Activated effector memory CD4-positive, alpha-beta T cell treated with anti-CD3 and anti-CD28 coated beads, Interleukin-2, amount 50 U/mL, for 16 hours (primary cell): ENCODE measurements at places on chromosomes 7 and 10.

DNA sequence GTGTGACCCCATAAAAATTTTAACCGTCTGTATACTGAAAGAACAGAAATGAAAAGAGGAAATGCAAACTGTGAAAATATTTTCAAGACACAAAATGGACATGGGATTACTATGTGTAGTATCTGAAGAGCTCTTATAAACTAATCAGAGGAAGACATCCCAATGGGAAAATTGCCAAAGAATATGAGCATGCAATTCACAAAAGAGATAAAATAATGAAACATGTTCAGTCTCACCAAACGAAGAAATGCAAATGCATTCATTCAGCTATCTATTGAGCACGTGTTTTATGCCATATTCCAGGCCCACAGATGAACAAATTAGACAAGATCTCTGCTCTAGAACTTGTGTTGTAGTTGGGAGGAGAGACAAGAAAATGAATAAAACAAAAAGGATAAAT, 63.2 kb downstream of the NHLRC2 start:
- DNase-seq: no peak

GRCh38 chr10:49138361-49138891, 4.6 kb upstream of the FAM170B start:
- no peak for DNase-seq

DNA sequence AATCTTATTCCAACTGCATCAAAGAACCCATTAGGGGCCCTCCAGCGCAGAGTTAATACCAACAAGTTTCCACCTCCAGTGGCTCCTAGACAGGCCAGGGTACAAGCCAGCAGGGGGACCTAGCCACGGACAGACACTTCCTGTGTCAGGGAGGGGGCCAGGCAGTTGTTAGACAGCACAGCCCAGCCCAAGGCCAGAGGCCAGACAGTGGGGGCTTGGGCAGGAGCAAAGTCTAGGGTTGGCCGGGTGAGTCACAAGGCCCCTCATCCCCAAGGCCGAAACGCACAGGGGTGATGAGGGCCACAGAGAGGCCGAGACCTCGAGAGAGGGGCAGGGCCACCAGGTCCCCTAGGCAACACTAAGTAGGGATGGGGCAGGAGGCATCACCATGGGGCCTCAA, 19.3 kb upstream of the OPTN start:
- DNase-seq: no peak

DNA sequence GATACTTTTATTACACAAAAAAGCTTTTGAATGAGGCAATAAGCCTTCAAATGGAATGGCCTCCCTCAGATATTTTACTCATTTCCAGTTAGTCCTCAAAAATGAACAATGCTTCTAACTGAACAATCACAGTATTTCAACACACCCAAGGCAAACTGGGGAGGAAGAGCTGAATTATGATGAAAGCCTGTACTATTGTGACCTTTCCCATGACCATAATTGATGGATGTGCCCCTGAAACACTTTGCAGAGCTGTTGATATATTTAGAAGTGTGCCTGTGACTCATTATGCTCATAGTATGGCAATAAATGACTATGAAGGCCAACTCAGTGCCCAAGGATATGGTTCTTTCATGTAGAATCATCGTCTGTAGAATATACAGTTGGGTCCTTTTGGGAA, 248.1 kb downstream of the AHR start:
- DNase-seq: no peak

- DNase-seq: peak; percentile 94
These were observed 11.8 kb upstream of the ACBD5 start for GRCh38 chr10:27252267-27253000.

DNA sequence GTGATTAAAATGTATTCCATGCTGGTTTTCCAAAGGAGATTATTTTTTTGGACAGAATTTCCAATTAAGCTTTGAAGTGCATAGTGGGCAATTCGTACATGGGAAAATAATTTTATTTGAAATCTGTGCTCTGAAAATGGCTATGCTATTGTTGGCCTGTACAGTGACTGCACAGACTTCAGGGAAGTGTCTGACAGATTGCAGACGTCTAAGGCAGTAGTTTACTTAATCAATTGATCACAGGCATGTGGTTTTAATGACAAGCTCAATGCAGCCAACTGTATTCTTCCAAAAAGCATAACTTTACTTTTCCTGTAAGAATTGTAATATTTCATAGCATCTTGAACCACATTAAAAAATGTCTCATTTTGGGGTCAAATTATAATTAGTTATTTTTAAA, 102.0 kb downstream of the SEMA3C start:
- DNase-seq: no peak

- DNase-seq: no peak
These were observed 231.2 kb upstream of the STK17A start for GRCh38 chr7:43351683-43352082.

DNA sequence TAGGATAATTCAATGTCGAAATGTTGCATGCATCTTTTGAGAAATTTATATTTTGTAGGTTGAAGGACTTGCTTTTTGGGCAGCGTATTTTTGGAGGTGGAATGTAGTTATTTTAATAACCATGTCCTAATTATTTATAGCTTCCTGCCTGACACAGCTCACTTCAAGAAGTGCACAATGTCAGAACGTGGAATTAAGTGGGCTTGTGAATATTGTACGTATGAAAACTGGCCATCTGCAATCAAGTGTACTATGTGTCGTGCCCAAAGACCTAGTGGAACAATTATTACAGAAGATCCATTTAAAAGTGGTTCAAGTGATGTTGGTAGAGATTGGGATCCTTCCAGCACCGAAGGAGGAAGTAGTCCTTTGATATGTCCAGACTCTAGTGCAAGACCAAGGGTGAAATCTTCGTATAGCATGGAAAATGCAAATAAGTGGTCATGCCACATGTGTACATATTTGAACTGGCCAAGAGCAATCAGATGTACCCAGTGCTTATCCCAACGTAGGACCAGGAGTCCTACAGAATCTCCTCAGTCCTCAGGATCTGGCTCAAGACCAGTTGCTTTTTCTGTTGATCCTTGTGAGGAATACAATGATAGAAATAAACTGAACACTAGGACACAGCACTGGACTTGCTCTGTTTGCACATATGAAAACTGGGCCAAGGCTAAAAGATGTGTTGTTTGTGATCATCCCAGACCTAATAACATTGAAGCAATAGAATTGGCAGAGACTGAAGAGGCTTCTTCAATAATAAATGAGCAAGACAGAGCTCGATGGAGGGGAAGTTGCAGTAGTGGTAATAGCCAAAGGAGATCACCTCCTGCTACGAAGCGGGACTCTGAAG, 620 bp downstream of the ZRANB1 start:
- DNase-seq: no peak

DNA sequence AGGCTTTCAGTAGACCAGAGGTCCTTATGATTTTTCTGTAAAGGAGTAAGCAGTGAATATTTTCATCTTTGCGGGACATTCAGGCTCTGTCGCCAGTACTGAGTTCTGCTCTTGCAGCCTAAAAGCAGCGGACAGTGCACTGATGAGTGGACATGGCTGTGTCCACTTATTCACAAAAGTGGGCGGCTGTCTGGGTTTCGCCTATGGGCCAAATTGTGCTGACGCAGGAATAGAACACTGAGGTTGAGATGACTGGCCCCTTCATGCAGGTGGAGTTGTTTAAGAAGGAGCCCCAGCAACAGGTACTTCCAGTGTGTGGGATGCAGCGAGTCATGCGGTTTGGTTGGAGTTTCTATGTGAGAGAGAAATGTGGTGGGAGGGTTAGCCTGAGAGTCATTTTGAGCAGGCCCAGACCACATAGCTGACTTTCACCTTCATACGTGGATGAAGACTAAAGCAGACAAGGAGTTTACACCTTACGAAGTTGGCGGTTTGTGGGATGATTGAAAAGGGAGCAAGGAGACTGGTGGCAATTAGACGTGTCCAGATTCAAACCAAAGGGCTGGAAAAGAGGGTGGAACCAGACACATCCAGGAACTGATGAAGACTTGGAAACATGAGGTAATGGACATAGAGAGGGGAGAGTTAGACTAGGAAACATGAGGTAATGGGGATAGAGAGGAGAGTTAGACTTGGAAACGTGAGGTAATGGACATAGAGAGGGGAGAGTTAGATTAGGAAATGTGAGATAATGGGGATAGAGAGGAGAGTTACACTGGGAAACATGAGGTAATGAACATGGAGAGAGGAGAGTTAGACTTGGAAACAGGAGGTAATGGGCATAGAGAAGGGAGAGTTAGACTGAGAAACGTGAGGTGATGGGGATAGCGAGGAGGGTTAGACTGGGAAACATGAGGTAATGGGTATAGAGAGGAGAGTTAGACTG, 38.2 kb downstream of the WDR37 start:
- DNase-seq: peak; percentile 82

DNA sequence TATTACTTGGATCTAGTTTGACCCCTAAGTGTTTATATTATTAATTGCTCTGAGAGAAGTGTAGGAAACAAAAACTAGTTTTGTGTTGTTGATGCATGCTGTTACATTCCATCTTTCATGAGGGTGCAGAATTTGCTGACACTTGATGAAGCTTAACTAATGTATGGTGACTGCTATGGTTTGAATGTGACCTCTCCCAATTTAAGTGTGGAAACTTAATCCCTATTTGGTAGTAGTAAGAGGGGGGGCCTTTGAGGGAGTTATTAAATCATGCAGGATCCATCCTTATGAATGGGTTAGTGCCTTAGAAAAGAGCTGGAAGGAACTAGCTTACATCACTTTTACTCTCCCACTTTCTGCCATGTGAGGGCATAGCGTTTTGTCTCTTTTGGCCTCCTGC, 142.5 kb downstream of the PCLO start:
- no peak for DNase-seq

- DNase-seq: no peak
These were observed 99.7 kb upstream of the IFRD1 start for GRCh38 chr7:112350585-112350984.

DNA sequence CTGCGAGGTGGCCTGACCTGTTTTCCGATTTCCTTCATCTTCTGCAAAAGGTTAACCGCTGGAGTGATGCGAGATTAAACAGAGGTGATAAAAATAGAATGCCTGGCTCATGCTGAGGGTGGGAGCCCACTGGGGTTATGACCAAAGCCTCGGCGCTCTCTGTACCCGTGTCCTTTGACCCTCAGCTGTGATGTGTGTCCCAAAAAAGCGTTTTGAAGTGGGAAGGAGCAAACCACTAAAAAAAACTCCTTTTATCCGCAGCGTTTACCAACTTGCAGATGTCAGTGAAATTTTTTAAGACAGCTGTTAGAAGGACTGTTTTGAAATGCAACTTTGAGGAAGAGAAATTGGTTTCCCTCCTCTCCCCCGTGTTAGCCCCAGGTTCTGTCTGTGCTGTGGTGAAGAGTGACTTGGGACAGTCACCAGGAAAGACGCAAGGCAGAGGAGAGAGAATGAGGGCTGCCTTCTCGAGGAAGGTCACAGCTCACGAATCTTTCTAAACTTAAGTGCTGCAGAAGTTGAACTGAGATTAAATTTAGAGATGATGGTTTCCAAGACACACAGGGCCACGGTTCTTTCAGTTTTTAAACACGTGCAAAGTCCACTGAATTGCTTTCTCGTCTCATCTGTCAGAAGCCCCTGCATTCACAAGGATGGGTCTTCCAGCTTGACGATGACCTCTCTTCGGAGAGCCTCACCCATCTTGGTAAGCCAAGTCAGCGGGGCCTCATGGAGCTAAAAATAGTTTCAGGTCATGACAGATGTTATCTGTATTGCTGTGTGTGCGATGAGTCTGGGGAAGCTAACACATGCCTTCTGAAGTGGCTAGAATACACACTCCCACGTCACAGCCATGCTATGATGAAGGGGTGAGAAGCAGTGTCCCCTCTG, 27.6 kb downstream of the AMZ1 start:
- DNase-seq: peak; percentile 79

GRCh38 chr7:8133188-8133848, 128.6 kb downstream of the ICA1 start:
- DNase-seq: no peak

DNA sequence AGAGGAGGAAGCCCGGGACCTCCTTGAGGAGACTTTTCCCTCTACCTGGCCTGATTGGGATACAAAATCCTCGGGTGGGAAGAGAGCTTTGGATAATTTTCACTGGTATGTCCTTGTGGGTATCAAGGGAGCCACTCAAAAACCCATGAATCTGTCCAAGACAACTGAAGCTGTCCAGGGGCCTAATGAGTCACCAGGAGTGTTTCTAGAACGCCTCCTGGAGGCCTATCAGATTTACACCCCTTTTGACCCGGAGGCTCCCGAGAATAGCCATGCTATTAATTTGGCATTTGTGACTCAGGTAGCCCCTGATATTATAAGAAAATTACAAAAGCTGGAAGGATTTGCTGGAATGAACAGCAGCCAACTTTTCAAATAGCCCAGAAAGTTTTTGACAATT, 38.6 kb downstream of the ZNF25 start:
- DNase-seq: no peak

- DNase-seq: no peak
These were observed 102.2 kb downstream of the HDAC9 start for GRCh38 chr7:18597754-18598153.

DNA sequence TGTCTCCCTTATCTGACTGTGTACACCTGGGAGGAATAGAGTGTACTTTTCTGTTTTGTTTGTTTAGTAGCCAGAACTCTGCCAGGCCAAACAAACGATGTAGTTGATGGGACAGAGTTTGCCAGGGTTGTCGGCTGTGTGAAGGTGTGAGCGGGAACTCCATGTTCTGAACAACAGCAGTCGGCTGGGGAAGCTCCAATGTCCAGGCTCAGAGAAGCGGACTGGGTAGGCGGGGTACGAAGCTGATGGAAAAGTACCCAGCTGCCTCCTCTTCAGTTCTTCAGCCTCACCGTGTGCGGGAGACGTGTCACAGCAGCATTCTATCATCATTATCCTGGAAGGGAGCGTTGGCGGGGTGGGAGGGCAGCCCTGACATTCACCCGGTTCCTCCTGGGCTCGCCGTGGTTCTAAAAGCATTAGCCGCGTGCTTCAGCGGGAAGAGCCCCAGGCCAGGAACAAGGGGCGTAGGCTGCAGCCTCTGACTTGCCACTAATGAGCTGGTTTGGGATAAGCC, 52.9 kb downstream of the PFKFB3 start:
- DNase-seq: peak; percentile 12

DNA sequence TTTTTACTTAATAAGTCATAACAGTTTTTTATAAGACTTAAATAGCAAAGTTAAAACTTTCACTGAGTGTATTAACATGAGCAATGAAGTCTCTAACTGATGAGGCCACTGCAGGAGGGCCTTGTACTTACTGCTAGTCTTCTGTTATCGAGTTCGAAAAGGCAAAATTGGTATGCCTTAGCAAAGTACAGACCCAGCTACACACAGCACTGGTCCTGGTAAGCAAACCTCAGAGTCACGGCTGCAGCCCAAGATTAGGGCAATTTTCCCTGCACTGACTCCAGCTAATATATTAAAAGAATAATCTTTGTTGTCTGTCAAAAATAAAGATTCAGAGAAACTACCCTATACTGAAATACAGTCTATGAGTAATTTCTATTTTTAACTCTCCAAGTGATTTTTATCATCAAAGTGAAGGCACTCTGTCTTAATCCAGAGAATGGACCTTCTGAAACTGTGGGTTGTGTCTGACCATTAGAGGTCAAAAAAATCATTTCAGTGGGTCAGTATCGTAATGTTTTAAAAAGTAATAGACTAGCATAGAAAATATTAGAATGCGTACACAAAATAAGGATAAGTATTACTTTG, 85.7 kb downstream of the HBP1 start:
- DNase-seq: no peak

GRCh38 chr10:67772894-67773511, 65.0 kb downstream of the DNAJC12 start:
- no peak for DNase-seq

GRCh38 chr7:47605816-47606575, 24.1 kb upstream of the TNS3 start:
- DNase-seq: no peak

GRCh38 chr10:103671126-103671895, 177.8 kb downstream of the NEURL1 start:
- no peak for DNase-seq

- no peak for DNase-seq
These were observed 399.0 kb downstream of the CCSER2 start for GRCh38 chr10:84727398-84727797.
